Right atrium auricular region (tissue), 2 donors: ENCODE measurements at places on chromosomes 6 and 20.

DNA sequence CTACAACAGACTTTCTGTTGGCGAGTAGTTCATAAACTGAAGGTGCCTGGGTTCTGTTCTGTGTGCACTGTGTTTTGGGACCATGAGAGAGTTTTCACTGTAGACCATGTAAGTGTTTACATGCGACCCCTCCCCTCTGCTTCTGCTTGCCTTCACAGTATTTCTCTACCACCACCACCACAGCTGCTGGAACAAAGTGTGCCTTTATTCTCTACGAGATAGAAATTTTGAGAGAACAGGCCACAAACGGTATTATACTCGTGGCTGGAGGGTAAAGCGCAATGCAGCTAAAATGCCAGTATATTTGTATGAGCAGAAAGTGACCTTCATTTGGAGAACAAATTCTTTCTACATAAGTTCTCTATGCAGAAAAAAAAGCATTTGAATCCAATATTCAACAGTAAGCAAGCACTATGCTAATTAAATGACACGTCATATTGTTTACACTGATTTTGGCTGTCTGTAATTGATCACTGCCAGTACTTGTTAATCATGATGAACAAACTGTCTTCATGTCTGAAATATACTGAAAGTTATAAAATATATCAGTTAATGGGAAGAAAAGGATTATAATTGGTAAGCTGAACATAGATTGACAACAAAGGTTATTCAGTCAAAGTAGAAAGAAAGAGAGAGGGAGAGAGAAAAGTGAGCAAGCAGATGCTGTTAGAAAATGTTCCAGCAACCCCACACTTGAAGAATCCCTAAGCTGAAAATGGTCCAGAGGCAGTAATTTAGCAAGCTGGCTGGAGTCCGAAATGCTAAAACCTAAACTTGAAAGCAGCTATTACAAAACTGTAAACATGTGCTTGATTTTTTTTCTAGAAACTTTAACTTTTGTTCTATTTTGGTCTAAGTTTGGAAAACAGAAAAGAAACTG, 8.8 kb downstream of the CLDN20 start:
- H3K4me3 ChIP-seq: no peak overlapping the region
- no peak for DNase-seq
- H3K4me1 ChIP-seq: no peaks in the 10 kb centered on the region
- H3K27me3 ChIP-seq: no peaks in the 10 kb centered on the region
- H3K36me3 ChIP-seq: no peaks in the 10 kb centered on the region

DNA sequence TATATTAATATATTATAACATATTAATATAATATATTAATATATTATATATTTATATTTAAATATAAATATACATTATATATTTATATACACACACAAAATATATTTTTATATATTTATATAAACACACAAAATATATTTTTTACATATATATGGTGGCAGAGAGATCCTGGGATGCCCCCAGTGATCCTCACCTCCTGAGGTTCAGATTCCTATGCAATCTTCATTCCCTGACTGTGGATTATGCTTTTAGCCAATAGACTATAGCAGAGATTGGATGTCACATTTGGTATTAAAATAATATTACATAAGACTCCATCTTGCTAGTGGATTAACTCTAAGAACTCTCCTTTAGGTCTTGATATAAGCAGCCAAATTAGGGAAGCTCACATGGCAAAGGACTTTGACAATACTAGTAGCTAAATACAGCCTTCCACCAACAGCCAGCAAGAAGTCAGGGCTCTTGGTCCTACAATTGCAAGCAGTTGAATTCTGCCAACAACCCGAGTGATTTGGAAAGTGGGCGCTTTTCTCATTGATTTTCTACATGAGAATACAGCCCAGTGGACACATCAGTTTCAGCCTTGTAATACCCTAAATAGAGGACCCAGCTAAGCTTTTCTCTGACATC, 681.0 kb downstream of the C6orf118 start:
- no peak overlapping the region for H3K27ac ChIP-seq
- H3K36me3 ChIP-seq: no peaks in the 10 kb centered on the region
- H3K4me3 ChIP-seq: no peak overlapping the region
- no peak for DNase-seq
- H3K27me3 ChIP-seq: no peaks in the 10 kb centered on the region
- H3K4me1 ChIP-seq: no peaks in the 10 kb centered on the region

- no peaks in the 10 kb centered on the region for H3K27me3 ChIP-seq
- H3K4me1 ChIP-seq: no peaks in the 10 kb centered on the region
- H3K36me3 ChIP-seq: no peaks in the 10 kb centered on the region
- no peak overlapping the region for H3K4me3 ChIP-seq
Measured at GRCh38 chr6:49202924-49203536, 260.0 kb downstream of the MMUT start.

- H3K36me3 ChIP-seq: no peaks in the 10 kb centered on the region
- H3K27ac ChIP-seq: no peak overlapping the region
Measured at GRCh38 chr20:43408848-43409576, 48.7 kb upstream of the SRSF6 start.

DNA sequence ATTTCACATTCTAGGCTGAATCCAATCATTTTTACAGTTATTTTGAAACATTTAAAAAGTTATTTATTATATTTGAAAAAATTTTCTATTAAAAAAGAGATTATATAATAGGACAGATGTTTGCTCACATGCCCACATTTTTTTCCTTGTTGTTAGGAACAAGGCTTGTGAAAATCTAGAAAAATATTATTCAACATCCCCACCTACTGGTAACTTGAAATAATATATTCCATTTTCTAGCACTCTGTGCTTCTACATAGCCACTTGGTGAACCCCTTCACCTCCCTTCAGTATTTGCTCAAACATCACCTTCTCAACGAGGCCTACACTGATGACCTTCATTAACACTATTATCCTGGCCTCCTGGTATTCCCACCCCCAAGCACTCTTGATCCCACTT, 18.3 kb upstream of the GPRC6A start:
- H3K27me3 ChIP-seq: no peaks in the 10 kb centered on the region
- H3K36me3 ChIP-seq: no peaks in the 10 kb centered on the region
- no peak for DNase-seq

- DNase-seq: no peak
- H3K4me3 ChIP-seq: no peak overlapping the region
- peaks cover 45% of the 10 kb centered on the region for H3K4me1 ChIP-seq
- H3K36me3 ChIP-seq: peaks cover 9% of the 10 kb centered on the region
Measured at GRCh38 chr6:111667931-111668330, 62.3 kb upstream of the TRAF3IP2 start.

DNA sequence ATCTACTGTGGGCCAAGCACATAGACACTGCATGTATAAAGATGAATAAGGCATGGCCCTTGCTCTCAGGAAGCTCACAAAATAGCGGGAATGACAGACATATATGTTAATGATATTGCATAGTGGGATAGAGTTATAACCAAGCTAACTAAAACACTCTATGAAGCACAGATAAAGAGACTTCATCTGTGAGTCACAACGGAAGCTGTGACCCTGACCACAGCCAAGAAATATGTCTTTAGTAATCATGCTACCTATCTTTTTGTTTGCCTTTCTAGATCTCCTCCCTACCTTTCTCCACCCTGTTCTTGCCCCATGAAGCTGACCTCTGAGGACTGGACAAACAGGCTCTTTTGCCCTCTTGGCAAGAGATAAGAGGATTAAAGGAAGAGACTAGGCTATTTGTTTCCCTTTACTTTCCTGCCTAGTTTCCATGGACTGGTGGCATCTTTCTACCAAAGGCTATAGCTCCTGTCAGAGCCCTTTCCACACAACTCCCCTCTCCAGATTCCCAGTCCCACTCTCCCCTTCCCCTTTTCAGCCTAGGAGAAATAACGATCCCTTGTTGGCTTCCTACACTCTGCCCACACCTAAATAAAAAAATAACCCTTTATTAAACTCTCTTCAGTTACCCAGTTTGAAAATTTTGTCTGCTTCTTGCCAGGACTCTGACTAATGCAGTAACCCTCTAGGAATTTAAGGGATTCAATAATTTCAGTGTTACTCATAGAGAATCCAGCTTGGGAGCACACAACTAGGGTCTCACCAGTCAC, 504.9 kb upstream of the MARCKS start:
- no peaks in the 10 kb centered on the region for H3K4me1 ChIP-seq
- H3K27me3 ChIP-seq: no peaks in the 10 kb centered on the region
- H3K27ac ChIP-seq: no peak overlapping the region
- H3K4me3 ChIP-seq: no peak overlapping the region
- DNase-seq: no peak
- no peaks in the 10 kb centered on the region for H3K36me3 ChIP-seq
